Adipocyte (in vitro differentiated cells): ENCODE measurements at places on chromosomes 3 and 15.

DNA sequence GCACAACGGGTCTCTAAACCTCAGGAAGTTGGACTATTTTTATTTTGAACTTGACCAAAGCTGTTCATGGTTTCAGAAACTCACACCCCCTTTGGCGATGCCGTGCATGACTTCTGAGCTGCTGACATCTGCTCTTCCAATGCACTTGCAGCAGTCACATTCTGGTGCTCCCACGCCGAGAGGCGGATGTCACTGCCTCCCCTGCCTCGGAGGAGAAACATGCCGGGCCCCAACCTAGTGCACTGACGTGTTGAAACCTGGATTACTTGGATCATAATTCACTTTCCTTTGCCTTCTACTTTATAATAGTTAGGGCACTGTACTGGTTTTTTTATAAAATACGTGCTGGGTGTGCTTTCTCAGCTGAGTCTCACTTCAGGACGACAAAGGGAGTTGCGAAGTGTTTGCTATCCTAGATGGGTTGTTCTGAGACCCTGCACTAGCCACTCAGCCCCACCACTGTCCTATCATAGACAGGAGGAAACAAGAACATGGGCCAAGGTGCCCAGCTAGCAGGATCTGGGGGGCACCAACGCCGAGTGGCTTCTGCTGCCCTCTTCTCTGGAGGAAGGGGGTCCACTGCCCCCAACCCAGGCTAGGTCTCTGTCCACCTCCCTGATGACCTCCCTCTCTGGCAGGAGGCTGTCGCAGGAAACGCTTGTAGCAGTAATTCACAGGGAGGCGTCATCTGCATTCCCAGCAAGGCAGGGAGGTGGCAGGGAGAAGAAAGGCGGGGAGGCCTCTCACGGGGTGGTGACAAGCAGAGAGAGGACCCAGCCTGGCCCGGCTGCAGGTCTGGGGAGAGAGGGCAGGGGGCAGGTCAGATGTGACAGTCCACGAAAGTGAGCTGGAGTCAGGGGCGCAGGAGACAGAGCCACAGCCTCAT is 158.8 kb upstream of the IQSEC1 start:
- no peak for DNase-seq

GRCh38 chr15:41971895-41972252 is 483 bp downstream of the EHD4 start:
- DNase-seq = peak; percentile 56

DNA sequence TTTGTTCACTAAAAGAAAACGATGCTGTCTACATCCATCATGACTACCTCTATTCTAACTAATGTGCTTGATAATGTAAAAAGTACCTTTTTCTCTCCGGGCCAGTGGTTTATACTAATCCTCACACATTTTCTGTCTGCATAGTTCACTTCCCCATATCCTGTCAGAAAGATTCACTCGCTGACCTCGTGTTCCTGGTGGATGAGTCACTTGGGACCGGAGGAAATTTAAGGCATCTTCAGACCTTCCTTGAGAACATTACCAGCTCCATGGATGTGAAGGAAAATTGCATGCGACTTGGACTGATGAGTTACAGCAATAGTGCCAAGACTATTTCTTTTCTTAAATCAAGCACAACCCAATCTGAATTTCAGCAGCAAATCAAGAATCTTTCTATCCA is 33.8 kb downstream of the COL6A5 start:
- DNase-seq = peak; percentile 4

DNA sequence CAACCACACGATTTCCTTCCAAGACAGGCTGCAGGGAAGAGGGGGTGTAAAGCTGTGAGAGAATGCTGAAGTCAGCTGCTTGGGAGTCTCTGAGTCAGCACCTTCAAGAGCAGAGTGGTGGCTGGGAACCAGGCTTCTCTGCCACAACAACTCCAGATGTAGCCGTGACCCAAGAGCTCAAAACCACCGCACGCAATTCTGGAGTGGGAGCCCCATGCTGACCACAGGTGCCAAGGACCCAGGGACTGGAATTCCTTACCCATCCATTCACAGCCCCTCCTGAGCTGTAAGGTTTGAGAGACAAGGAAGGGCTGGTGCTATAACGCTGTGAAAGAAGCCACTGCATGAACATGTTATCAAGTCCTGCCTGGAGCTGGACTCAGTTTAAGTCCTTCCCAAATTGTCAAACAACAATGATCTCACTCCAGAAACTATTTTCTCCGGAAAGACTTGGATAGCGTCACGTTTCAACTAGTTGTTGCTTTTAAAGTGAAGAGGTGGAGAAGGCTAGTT is 61.4 kb downstream of the UMPS start:
- DNase-seq = peak; percentile 95

DNA sequence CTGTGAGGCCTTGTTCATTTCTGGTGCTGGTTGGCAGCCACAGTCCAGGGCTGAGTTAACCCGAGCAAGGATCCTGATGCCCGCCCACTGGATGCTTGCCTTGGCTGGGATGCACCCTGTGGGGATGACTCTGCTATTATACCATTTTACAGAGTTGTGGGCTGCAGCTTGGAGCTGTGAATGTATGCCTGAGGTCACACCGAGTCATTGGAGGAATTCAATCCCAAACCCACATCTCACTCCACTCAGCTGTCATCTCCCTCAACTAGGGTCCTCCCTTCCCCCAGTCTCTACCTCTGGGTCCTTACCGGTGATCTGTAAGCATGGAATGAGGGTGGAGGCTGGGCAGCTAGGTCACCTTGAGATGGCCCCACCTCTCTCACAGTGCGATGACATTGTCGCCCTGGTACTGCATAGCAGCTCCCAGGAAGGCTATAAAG is 22.1 kb downstream of the MAPKAPK3 start:
- peak; percentile 53 for DNase-seq

GRCh38 chr3:113847664-113848461 is 9.3 kb downstream of the GRAMD1C start:
- DNase-seq = no peak

- peak; percentile 93 for DNase-seq
Observed at GRCh38 chr3:157573281-157573680, 70.1 kb upstream of the VEPH1 start.

DNA sequence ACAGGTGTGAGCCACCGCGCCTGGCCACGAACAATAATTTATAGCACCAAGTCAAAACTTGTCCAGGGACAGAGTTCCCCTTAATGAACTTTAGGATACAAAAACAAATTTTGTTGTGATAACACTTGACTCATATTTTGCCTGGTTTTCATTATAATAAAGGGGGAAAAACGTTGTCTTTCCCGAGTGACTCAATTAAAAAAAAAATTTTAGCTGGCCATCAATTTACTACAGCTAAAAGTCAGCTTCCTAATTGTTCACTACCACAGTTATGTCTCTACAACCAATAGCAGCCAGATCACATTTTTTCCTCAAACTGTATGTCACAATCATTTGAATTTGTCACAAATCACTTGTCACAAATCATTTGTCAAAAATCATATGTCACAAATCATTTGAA is 116.0 kb downstream of the P3H2 start:
- no peak for DNase-seq

GRCh38 chr3:181455276-181455675 is 256.4 kb upstream of the SOX2 start:
- DNase-seq = no peak

DNA sequence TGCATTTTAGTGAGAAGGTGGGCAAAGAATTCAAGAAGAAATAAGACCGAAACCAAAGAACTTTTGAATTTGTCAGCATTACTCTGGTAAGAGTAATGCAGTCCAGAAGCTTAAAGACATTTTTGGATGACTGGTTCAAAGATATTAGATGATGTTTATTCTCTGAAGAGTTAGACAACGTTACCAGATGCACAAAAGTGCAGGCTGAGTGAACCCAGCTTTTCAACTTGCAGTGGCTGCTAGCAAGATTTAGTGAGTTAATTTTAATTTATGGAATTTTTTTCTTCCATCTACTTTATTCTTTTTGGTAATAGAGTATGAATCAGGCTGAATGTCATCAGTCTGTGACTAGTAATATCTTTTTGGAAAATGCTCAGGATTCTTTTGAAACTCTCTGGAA is 267.3 kb upstream of the AZI2 start:
- no peak for DNase-seq

GRCh38 chr3:112116748-112117186 is 16.3 kb downstream of the GCSAM start:
- DNase-seq = no peak

GRCh38 chr15:62777671-62778070 is 264.9 kb upstream of the TPM1 start:
- no peak for DNase-seq

GRCh38 chr3:9249273-9250192 is at the start of gene SRGAP3:
Gene SRGAP3, minus strand, starts transcription at chr3:9249646. Its CDS starts 695 bp downstream, at chr3:9248951.
- DNase-seq = peak; percentile 90

GRCh38 chr3:50853936-50854335 is 179.2 kb downstream of the DOCK3 start:
- no peak for DNase-seq

- peak; percentile 48 for DNase-seq
Observed at GRCh38 chr15:51368751-51369450, 27.4 kb downstream of the GLDN start.

GRCh38 chr3:141413391-141413790 is 45.1 kb downstream of the ZBTB38 start:
- no peak for DNase-seq

DNA sequence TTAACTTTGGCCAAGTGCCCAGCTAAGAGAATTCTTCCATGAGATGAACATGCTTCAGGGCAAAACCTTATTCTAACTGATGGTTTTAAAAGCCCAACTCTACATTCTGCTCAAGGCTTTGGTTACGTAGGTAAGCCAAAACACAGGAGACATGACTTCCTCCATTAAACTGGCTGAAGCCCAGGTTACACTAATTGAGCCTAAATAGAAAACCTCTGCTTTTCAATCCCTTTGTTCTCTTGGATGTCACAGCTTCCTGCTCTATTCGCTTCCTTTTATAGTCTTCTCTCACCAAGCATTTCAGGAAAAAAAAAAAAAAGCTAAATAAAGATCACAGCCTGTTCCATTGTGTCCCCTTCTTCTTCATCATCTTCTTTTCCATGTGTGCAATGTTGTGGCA is 420.4 kb downstream of the TIGIT start:
- peak; percentile 5 for DNase-seq

- peak; percentile 45 for DNase-seq
Observed at GRCh38 chr3:141336672-141337522, 31.4 kb upstream of the ZBTB38 start.

- DNase-seq = no peak
Observed at GRCh38 chr3:195900436-195901355, 7.7 kb downstream of the TNK2 start.

- DNase-seq = no peak
Observed at GRCh38 chr3:69386556-69387385, 883 bp upstream of the FRMD4B start.

DNA sequence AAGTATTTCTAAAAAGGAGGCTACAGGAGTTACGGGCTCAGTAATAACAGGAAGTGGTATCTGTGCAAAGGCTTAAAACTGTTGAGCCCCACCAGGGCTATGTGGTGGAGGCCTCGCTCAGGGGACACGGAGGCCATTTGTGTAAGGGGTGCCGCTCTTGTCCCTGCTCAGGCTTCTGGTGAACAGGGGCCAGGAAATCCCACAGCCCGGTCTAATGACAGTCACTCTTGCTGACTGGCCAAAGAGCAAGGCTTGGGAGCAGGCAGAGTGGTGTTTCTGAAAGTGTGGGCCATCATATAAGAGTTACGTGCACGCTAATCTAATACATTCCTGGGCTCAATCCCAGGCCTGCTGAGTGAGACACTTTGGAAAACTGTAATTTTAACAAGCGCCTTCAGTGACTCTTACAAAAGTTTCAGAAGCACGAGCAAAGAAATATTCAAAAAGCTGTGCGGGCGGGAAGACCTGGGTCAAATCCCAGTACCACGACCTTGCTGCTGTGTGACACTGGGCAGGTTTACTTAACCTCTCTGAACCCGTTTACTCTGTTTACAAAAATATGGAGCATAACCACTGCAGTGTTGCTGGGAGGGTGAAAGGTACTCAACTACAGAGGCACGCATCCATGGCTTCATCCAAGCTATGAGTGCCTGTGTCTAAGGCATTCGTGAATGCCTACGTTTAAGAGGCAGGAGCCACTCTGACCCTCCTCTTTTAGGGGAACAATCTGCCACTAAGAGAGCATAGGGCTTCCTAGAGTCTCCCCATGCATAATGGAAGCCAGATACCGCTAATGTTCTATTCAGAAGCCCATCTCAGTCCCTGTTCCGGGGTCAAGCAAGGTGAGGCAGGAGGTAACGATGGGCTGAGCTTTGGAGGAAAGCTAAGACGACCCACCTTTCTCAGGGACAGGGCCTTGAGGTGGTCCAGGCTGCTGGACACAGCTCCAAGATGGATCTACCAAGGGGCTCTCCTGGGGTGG is 2.0 kb downstream of the ATP10A start:
- DNase-seq = no peak

GRCh38 chr15:72979308-72979707 is 73.0 kb upstream of the NEO1 start:
- no peak for DNase-seq

- DNase-seq = peak; percentile 34
Observed at GRCh38 chr15:36208868-36209582, 370.4 kb upstream of the CDIN1 start.

DNA sequence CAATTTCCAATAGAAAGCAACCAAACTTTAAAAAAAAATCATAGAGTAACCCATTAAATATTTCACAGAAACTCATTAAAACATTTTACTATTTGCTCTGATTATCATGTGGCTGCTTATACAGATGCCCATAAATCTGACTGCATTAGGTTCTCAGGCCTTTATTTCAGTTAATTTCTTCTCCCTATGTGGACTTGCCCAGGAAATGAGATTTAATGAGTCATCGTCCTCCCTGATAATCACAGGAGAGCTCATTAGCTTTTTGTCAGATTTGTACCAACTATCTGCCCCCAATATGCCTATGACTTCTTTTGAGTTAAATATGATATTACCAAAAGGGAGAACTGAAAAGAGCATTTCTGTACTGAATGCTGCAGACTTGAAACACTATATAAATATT is 168.0 kb downstream of the FOXB1 start:
- DNase-seq = no peak

DNA sequence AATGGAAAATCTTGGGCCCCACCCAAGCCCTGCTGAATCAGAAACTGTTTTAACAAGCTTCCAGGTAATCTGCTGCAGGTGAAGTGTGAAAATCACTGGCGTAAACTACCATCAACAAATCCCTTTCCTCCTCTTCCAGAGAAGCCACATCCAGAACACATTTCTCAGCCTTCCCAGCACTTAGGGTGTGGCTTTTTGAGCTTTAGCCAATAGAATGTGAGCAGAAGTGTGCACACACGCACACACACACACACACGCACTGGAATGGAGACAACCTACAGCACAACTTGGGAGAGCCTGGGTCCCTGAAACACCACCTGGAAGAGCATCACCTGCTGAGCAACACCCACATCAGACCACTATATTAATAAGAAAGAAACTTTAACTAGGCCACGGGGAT is 98.6 kb downstream of the OSBPL10 start:
- no peak for DNase-seq

GRCh38 chr15:78422571-78423340 is 15.3 kb upstream of the IREB2 start:
- peak; percentile 83 for DNase-seq

GRCh38 chr3:12797892-12798558 is 1.5 kb downstream of the CAND2 start:
- no peak for DNase-seq

DNA sequence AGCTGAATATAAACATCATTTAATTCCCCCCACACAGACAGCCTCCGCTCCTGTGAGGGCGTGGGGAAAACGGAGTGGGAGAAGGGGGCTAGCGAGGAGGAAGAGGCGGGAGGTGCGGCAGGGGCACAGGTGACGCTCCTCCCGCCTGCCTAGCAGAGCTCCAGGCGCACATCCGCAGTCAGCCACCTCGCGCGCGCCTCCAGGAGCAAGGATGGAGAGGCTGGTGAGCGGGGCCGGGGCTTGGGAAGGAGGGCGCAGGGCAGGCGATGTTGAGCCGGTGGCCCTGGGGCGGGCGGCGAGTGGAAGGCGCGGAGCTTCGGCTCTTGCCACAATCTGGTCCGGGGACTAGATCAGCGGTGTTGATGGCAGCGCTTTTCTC is at the start of gene CD200:
Gene CD200 (plus strand): TSS at position 155 of the 379 bp plus-strand sequence. CDS start 57 bp downstream, at position 212.
- peak; percentile 57 for DNase-seq
